ENCODE measurements at places on chromosomes 16 and 17. TPM values are rescaled to one million over a fixed set of nuclear protein-coding genes. Genes with fewer than 3 reads are reported as not detected.

DNA sequence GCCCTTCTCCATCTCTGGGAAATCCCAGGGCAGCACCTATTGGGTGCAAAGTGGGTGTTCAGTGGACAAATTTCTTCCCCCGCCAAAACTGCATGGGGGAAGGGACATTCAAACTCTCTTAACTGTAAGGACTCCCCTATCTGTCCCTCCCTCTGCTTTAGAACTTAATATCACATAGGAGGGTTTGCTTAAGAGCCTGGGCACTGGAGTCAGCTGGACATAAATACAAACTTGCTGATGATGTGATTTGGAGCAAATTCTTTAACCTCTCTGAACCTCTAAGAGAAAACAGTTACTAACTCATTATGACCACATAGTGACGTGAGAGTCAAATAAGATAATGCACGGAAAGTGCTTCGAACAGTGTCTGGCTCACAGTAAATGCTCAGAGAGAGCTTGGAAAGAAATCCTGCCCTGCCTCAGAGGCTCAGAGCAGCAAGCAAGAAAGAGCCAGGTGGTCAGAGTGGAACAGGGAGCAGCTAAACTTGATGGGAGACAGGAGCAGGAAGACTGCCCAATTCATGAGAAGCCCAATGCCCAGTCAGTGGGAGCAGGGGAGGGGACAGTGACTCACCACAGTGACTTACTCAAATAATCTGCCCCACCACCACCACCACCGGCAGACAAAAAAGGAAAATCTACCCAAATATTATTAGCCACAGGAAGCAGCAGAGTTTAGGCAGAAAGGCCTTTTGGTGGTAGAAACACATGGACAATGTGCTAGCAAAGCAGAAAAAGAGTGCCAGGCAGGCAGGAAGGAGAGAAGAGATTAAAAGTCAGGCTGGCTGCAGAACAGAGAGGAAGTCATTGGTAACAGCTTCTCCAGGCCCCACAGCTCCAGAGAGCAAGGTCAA lies 23.9 kb upstream of the CCL1 start:
- no peak for DNase-seq

GRCh38 chr16:17313085-17313611 lies 157.6 kb downstream of the XYLT1 start:
- DNase-seq, result peak; percentile 34

- no peak for DNase-seq
Measured at GRCh38 chr17:75517297-75517865, 1.1 kb downstream of the TSEN54 start.

- DNase-seq, result no peak
Measured at GRCh38 chr17:4326608-4327007, 39.9 kb downstream of the UBE2G1 start.

GRCh38 chr17:34423978-34424813 lies 61.2 kb upstream of the CCL1 start:
- DNase-seq, result no peak

- no peak for DNase-seq
Measured at GRCh38 chr16:1731603-1732002, 25.6 kb downstream of the MAPK8IP3 start.

DNA sequence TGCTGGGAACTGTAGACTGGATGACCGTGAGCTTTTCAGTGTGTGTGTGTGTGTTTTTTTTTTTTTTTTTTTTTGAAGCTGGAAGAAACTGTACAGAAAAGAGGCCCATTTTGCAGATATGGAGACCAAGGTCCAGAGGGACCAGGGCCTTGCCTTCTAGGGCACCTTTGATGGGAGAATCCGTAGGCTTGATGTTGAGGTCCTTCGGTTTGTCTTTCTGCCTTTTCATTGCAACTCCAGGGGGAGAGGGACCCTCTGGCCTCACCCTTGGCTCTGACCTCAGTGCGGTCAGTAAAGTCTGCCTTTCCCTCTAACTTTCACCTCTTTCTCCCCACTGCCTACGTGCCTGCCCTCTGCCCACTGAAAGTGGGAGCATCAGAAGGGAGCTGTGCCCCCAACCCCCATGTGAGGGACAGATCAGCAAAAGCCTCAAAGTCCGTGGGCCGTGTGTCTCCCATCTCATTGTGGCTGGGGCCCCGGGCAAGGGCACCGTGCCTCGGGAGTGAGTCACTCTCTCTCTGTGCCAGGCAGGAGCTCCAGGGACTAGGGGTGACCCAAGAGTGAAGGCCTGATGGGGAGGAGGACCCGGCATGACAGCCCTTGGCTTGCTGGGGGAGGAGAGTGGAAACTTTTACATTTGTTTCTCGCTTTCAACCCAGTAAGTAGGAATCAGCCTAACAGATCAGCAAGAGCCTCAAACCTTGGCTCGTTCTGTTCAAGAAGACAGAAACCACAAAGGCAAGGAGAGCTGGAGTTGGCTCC lies 123.6 kb downstream of the CMIP start:
- DNase-seq, result peak; percentile 76

- DNase-seq, result no peak
Measured at GRCh38 chr17:6162892-6163291, 92.7 kb downstream of the WSCD1 start.

DNA sequence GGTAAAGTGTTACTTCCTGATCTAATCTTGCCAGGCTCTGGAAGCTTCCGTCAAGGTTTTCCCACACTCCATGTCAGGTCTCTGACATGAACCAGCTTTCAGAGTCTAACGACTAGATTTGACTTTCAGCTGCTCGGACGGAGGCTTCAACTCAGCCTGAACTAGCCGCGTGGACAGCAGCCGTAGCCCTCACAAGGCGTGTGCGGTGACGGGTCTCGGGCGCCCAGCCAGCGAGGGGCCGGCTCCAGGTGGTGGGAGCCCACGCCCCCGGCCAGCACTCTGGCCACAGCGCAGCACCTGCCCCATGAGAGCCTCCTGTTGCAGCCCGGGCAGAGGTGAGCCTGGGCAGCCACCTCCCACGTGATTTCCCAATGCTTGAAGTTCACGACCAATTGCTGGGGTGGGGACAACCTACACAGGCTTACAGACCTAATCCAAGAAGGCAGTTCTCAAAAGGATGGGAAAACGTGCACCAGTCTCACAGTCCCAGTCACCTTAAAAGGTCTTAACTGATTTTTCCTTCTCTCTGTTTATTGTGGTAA lies 45.5 kb downstream of the TBC1D16 start:
- no peak for DNase-seq

DNA sequence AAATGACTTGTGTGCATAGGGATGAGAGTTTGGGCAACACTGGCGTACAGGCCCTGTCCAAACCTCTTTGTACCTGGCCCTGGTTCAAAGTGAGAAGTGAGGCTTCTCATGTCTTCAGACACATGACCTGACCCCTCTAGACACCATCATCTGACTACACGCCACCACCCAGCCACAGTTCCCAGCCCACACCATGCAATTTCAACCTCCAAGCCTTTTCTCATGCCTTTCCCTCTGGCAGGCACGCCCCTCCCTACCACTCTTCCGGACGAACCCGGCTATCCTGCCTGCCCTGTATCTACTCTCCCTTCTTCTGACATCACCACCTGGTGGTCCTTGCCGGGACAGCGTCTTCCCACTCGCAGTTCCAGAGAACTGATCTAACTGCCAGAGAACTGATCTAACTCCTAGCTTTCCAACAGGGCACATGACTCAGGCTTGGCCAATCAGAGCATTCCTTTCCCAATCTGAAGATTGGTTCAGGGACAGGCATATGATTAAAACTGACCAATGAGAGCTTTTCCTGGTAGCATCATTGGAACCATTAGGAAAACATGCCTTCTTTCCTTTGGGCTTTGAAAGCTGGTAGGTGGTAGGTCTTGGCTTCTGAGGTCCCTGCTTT lies 27.1 kb upstream of the IL21R start:
- DNase-seq, result peak; percentile 76

GRCh38 chr17:79818026-79818758 lies 21.0 kb downstream of the CBX4 start:
- no peak for DNase-seq

DNA sequence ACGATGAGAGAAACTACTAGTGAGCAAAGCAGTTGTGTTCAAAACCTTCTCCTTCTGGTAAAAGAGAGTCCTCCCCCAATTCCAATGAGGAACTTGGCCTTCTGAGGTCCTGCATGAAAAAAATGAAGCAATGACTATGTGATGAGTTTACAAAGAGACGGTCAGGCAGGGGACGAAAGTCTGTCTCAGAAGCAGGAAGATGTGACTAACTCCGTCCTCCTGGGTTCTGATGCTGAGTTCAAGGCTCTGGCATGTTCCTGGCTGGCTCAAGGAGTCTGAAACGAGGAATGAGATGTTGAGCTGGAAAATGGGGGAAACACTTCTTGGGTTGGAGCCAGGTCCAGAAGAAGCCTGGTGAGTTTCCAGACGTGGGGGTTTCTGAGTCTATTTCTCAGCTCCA lies 129.6 kb downstream of the CPPED1 start:
- DNase-seq, result peak; percentile 82

DNA sequence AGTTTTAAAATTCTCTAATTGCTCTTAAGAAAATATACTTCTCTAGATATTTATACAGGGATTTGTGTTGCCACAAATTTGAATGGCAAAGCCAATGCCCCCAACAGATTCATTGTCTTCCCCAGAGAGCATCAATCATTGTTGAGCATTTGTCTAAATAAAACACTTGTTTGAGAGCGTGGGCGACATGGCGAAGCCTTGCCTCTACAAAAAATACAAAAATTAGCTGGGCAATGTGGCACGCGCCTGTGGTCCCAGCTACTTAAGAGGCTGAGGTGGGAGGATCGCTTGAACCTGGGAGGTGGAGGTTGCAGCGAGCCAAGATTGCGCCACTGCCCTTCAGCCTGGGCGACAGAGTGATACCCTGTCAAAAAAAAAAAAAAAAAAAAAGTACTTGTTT lies 13.4 kb upstream of the SRSF1 start:
- no peak for DNase-seq

- DNase-seq, result no peak
Measured at GRCh38 chr16:86806838-86807351, 228.5 kb downstream of the FOXL1 start.

DNA sequence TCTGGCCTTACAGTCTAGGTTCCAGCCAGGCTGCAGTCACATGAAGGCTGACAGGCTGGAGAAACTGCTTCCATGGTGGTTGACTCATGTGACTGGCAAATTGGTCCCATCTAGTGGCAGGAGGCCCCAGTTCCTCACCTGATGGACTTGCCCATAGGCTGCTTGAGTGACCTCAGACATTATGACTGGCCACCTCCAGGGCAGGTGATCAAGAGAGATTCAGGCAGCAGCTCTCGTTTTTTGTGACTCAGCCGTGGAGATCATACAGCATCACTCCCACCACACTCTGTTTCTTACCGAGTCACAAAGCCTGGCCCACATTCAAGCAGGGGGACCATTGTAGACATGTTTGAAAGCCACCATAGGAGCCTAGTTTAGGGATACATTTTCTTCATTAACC lies 34.5 kb downstream of the SIAH1 start:
- no peak for DNase-seq

DNA sequence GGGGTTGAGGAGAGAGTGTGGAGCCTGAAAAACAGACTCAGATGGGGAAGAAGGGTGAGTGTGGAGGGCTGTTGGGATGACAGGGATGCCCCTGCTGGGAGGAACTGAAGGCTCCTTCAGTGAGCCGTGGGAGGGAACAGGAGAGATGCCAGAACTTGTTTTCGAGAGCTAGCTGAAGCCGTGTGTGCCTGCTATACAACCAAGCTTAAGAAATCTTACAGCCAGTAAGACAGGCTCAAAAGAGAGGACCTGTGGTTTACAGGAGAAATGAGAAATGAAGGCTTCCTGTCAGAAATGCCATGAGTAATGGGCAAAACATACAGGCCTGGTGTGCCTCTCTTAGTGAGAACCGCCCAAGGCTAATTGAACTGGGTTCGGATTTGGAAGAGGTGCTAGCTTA lies 99.6 kb downstream of the SPACA3 start:
- DNase-seq, result no peak

DNA sequence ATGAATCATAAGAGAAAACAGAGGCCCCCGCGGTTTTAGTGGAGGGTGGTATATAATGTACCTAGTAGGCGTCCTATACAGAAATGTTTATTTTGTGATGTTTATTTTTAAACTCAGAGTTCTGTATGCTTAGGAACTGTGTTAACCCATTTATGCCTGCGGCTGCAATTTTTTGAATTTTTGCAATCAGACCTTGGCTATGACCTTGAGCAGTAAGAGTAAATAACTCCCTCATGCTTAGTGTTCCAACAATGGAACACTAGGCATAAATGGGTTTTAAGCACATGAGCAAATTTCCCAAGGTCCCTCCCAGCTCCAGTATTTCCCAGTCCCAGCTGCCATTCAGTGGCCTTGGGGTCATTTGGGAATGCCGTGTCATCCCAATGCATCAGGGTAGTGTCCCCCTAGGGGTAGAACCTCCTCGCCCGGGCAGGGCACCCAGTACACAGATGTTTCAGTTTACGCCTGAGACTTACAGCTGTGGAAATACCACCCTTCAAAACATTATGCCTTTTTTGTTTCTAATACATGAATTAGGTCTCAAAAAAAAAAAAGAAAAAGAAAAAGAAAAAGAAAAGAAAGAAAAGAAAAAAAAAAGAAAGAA lies 605.8 kb upstream of the CDH11 start:
- DNase-seq, result no peak

GRCh38 chr17:7576432-7576937 lies 3.0 kb upstream of the CD68 start:
- no peak for DNase-seq

DNA sequence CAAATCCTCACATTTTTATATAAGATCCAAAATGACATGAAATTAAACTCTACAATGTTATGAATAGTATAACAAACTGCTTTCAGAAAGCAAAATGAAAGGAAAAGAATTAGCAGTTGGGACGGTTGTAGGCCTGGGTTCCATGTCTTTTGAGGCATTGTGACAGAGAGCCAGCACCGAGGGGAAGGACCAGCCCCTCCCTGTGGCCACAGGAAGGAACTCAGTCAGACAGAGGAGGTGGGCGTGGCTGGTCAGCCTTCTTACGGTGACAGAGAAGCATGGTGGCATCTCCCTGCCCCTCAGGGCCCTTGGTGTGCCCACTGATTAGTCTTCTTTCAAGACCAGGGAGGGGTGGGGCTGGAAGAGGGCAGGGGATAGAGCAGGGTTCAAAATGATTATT lies 5.7 kb downstream of the ZNF319 start:
- no peak for DNase-seq

GRCh38 chr16:64968539-64968938 lies 153.3 kb downstream of the CDH11 start:
- DNase-seq, result no peak

CORO6 gene
- total RNA-seq, result 5.3 TPM

SLC16A11 gene
- not detected for total RNA-seq

TERB1 gene
- not detected for total RNA-seq

CTCF gene
- 21.7 TPM for total RNA-seq

EVI2B gene
- 1.6 TPM for total RNA-seq

KIF19 gene
- total RNA-seq, result not detected

MOSMO gene
- total RNA-seq, result 20.5 TPM

MAP3K14 gene
- 6.5 TPM for total RNA-seq

ABAT gene
- total RNA-seq, result 0.67 TPM

FA2H gene
- not detected for total RNA-seq

CDH11 gene
- total RNA-seq, result 507 TPM

DNAH9 gene
- not detected for total RNA-seq

ANKRD40CL gene
- total RNA-seq, result not detected

SAT2 gene
- total RNA-seq, result 52.6 TPM

LGALS9B gene
- not detected for total RNA-seq

HAS3 gene
- total RNA-seq, result 1.8 TPM

GUCY2D gene
- total RNA-seq, result not detected
